ENCODE measurements at places on chromosomes 4 and X.

DNA sequence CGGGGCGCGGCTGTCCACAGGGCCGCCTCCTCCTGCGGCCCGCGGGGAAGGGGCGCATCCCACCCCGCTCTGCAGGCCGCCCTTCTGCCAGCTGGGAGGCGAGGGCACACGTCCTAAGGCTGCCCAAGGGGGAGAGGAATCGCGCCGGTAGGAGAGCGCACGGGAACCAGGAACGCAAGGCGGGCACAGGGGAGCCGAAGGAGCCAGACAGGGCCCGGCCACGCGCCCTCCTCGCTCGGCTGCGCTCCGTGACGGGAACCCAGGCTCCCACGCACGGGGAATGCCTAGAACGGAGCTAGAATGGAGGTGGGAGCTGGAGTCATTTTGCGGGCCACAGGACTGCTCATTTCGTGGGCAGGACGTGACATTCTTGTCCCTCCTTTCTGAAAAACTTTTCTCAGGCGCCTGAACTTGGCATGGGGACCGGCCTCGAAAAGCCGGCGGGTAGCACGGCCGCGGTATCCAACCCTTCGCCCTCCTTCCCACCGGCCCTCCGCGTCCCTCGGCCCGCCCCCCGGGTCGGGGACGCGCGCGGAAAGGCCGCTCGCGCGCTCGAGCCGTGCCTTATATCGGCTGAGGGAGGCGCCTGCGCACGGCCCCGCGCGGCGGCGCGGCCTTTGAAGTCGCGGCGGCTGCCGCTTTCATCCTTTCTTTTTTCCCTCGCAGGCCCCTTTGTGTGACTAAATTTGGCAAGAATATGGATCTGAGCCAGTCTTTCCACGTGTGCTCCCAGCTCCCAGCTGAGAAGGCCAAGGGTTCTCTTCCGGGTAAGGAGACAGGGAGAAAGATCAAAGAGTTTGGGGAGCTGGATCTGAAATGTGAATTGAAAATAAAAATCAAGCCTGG is 4.2 kb upstream of the LEF1 start:
- peak; percentile 73 for DNase-seq

GRCh38 chr4:61462451-61463326 is 262.6 kb downstream of the ADGRL3 start:
- no peak for DNase-seq

DNA sequence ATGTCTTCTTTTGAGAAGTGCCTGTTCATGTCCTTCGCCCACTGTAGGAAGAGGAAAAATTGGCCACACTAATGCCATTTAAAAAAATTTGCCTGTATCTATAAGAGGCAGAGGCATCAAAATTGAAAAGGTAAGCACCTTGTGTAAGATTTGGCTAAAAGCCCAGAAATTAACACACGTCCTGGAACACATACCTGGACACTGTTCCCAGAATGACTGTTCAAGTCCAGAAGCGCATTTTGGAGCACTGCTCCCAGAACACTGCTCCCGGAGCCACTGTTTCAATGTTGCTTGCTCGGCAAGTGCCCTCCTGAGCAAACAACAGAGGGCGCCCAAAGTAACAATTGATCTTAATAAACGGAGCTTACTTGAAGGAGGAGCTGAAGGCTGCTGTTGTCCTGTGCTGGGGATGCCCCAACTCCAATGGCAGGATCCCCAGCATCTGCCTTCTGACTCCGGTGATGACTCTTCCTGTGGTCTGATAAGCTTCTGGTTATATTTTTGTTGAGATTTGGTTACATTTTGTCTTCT is 1958.6 kb downstream of the C4orf33 start:
- no peak for DNase-seq

- DNase-seq, result no peak
These were observed 678 bp downstream of the BMP3 start for GRCh38 chr4:81030981-81031791.

GRCh38 chrX:152913346-152913745 is 15.5 kb downstream of the ZNF185 start:
- DNase-seq, result peak; percentile 10

All from hematopoietic multipotent progenitor cell treated with erythropoietin and hydrocortisone succinate and interleukin-3 and kit ligand, for 8 days (in vitro differentiated cells).